ENCODE measurements at places on chromosomes 1 and 21. TPM values are rescaled to one million over a fixed set of nuclear protein-coding genes. Genes with fewer than 3 reads are reported as not detected.

- DNase-seq, result no peak
These were observed 58.6 kb downstream of the MDM4 start for GRCh38 chr1:204574865-204575163.

- no peak for DNase-seq
These were observed 11.9 kb upstream of the TNFRSF14 start for GRCh38 chr1:2544093-2544874.

- DNase-seq, result no peak
These were observed 124.9 kb upstream of the BACE2 start for GRCh38 chr21:41043014-41043413.

The GBP7 gene
- total RNA-seq, result not detected
